Type B pancreatic cell (in vitro differentiated cells): ENCODE measurements at places on chromosomes 7 and 10.

DNA sequence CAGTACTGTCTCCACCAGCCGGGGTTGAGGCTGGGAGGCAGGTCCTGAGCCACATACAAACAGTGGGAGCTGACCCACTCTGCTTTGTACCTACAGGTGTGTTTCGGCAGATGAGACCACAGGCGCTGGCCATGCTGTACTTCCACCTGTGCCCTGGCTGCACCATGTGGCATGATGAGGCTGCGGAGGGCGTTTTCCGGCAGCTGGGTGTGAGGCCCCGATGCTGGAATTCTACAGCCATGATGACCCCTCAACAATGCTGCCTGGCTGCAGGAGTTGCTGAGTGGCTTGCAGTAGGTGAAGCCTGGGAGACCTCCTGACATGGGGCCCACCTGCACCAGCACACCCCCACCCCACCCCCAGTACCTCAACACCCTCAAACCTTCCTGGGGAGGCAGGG lies 18.0 kb downstream of the IMPDH1 start:
- no peak for DNase-seq

DNA sequence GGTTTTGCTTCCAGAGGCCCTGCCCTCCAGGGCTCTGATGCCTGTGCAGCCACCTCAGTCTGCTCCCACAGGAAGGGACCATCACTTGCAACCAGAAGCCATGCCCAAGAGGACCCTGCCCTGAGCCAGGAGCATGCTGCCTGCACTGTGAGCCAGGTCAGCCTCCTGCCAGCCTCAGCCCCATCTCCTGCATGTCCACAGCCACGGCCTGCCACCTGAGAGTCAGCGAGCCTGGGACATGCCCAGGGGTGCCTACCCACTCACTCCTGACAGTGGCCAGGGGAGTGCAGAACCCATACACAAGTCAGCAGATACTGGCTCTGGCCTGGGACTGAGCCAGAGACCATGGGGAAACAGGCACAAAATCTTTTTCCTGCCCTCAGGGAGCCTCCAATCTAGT lies 6.6 kb upstream of the KCP start:
- peak; percentile 62 for DNase-seq

DNA sequence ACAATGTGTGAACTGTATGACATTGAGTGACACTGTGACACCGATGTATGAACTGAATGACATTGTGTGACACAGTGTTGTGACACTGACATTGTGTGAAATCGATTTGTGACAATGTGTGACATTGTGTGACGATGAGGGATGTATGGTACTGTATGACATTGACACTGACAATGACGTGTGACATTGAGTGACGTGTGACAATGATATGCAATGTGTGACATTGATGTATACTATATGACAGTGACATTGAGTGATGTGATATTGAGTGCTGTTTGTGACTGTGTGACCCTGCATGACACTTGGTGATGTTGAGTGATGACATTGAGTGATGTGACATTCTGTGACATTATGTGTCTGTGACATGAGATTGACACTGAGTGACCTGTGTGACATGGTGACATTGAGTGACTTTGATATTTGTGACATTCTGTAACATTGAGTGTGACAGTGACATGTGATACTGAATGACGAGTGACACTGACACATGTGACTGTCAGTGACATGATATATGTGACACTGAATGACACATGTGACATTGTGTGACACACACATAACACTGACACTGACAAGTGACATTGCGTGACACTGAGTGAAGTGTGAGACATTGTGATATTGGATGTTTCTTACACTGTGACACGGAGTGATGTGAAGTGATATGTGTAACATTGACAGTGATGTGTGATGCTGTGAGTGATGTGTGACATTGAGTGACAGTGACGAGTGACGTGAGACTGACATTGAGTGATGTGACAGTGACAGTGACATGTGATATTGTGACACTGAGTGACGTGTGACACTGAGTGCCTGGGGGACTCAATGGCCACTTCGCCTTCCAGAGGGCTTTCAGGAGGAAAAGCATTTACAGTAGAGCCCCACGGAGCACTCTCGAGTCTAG lies 167.5 kb downstream of the PRKAG2 start:
- DNase-seq: no peak

GRCh38 chr7:17524746-17525145 lies 226.3 kb downstream of the AHR start:
- DNase-seq: no peak

DNA sequence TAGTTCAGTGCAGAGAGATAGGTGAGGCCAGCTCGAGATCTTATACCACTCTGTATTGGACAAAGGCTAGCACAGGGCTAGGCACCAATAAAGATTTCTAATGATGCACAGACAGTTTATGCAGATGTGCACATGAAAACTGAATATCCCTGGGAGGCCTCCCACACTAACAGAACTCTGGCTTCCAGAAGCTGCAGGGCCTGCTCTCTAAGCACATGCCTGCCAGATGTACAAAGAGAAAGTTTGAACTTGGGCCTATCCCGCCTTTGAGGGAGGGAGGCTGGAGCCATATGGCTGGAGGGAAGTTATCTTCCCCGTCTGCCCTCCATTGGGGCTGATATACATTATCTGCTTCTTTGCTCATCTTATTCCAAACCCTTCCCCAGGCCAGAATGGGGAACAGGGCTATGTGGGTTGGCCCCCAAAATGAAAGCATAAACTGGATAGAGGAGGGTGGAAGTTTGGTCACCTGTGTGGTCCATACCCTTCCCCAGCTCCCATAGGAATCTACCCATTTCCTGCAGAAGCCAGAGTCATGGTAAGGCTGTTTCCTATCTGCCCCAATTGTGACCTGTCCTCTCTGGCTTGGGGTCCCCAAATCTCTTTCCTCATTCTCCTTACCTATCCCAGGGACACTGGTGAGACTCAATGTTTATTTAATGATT lies 3.8 kb downstream of the KAZALD1 start:
- no peak for DNase-seq

GRCh38 chr7:118580743-118581382 lies 356.4 kb downstream of the ANKRD7 start:
- no peak for DNase-seq

DNA sequence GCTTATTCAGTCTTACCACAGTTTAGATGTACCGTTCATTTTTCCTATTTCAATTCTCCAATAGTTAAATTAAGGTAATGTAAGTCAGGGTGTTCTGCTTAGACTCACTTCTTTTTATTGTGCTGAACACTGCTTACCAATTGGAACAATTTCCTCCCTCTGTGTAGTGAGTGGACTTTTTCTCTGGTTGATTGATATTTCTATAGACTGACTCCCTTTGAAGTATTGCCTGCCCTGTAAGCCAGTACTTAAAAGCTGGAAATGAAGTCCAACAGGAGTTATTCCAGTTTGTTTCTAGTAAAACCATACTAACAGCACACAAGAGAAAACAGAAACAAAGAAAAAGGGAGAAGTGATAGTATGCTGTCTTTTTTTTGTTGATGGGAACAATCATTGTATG lies 1674.9 kb downstream of the REEP3 start:
- no peak for DNase-seq
